NCI-H2171 treated with DMSO at 0.1 percent for 48 hours (cell line): ENCODE measurements at places on chromosomes 11 and 22.

GRCh38 chr11:68504432-68505066 is 44.0 kb downstream of the PPP6R3 start:
- no peak for DNase-seq

DNA sequence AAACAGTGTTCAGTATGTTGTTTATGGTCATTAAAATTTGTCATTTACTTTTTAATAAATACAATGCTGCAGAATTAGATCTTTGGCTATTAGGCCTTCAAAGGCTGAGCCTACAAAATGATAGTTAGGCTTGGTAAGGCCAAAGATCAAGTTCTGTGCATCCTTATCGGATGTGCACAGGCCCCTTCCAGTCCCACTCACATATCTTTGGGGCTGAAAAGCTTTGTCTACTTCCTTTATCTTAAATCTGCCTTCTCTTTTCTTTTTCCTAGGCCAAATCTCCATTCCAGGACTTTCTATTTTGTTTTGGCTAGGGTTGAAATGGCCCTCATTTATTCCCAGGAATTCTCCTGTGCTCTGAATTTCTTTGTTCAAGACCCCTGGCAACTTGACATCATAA is 3.4 kb upstream of the GLB1L2 start:
- no peak for DNase-seq

- no peak for DNase-seq
Measured at GRCh38 chr11:35955636-35956035, 11.8 kb downstream of the LDLRAD3 start.

DNA sequence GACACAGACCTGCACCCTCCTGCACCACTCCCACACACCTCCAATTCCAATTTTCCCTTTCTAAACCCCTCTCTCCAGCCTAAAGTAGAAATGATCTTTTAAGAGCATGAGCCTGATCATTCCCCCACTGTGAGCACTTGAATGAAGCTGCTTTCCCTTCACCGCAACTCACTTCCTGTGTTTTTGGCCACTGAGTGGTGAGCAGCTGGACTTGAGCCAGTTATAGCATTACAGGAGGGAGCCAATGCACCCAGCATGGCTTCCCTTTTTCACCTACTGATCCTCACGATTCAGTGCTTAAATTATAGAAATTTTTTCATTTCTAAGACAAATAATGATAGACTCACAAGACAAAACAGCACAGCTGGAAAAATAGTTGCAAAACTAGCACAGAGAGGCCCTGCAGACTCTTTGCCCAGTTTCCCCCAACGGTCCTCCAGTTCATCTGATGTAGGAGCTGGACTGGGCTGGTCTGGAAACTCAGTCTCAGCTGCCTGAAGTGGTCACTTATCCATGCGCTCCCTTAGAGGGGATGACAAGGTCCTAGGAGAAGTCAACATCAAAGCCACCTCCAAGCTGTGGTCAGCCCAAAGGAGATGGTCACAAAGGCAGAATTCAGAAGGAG is 9.7 kb upstream of the APOL4 start:
- no peak for DNase-seq

GRCh38 chr11:31796499-31797189 is 14.5 kb downstream of the PAX6 start:
- no peak for DNase-seq

GRCh38 chr11:16880184-16880801 is 133.9 kb downstream of the PLEKHA7 start:
- no peak for DNase-seq

DNA sequence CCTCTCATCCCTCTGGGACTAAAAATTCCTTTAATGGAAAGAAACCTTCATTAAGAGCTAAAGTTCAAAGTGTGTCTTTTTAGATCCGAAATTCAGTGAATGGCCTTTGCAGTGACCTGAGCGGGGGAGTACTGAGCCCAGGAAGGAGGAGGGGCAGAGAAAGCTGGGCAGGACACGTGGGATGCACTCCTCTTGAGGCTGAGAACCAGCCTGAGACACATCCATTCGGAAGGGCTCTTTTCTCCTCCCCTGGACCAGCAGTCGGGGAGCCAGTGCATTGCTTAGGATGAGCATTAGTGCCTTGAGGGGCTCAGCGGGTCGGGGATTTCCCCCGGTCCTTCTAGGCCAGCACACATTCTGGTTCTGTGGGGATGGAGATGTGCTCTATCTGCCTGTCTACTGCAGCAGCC is 258.9 kb upstream of the B3GAT1 start:
- no peak for DNase-seq

DNA sequence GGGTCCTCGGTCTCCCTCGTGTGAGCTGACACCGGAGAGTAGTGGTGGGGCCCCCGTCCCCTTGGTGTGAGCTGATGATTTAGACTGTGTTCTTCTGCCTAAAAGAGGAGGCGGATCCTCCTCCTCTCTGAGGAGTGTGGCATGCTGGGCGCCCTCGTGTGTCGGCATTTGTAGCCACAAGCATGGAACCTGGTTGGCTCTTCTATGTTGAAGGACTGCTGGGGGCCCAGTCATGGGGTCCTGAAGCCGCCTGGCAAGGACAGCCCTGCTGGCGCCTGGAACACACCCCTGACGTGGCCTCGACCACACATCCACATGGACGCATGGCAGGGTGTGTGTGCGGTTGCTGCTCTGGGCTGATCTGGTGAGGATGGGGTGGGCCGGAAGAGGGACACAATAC is 50.2 kb downstream of the AP2A2 start:
- DNase-seq = no peak
